Naive thymus-derived CD4-positive, alpha-beta T cell (primary cell): ENCODE measurements at places on chromosomes 16 and 17. TPM values are rescaled to one million over a fixed set of nuclear protein-coding genes. Genes with fewer than 3 reads are reported as not detected.

DNA sequence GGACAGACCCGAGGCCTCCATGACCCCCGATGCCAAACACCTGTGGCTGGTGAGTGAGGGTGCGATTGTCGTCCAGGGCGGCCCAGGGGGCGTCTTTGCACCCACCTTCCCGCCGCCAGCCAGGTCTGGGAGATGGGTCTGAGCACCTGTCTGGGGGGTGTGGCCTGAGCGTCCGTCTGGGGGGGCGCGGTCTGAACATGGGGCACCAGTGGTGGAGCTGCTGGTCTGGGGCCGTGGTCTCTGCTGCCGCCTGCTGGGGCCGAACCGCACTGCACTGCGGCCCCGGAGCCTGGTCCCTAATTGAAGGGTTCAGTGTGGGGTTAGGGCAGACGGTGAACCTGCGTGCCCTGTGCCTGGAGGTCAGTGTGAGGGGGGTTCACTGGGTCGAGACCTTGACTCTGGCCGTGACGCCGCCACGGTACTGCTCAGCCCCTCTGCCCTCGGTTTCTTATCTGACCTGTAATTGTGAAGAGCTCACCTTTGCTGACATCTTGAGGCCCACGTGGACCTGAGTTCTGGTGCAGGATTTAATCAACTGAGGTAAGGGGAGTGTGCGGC, 12.6 kb upstream of the TCF25 start:
- peak; percentile 85 for DNase-seq
- no peaks in the 10 kb centered on the region for H3K36me3 ChIP-seq
- no peak overlapping the region for H3K27ac ChIP-seq

GRCh38 chr17:43442711-43443110, 41.1 kb upstream of the DHX8 start:
- H3K4me3 ChIP-seq, result no peak overlapping the region
- H3K27me3 ChIP-seq, result no peaks in the 10 kb centered on the region

CASKIN1 gene
- not detected for total RNA-seq

- H3K4me3 ChIP-seq, result no peak overlapping the region
- no peak overlapping the region for H3K27ac ChIP-seq
- H3K4me1 ChIP-seq, result no peaks in the 10 kb centered on the region
- H3K36me3 ChIP-seq, result no peaks in the 10 kb centered on the region
Measured at GRCh38 chr16:9062301-9062700, 29.1 kb upstream of the HAPSTR1 start.
